Mucosa of descending colon (tissue), 3 donors: ENCODE measurements at places on chromosomes 12 and 14. TPM values are rescaled to one million over a fixed set of nuclear protein-coding genes. Genes with fewer than 3 reads are reported as not detected.
A peak's percentile ranks its signal among the peaks of the same experiment; 100 is the strongest.

SAMD15 gene
- total RNA-seq = 0.66 TPM

NELL2 gene
- 2.4 TPM for total RNA-seq

DNA sequence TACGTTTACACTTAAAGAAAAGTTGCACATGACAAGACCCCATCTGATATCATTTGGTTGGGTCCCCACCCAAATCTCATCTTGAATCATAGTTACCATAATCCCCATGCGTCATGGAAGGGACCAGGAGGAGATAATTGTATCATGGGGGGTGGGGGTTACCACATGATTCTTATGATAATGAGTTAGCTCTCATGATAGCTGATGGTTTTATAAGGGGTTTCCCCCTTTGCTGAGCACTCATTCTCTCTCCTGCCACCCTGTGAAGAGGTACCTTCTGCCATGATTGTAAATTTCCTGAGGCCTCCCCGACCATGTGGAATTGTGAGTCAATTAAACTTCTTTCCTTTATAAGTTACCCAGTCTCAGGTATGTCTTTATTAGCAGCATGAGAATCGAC lies 60.3 kb downstream of the PHLDA1 start:
- no peak for DNase-seq

DNA sequence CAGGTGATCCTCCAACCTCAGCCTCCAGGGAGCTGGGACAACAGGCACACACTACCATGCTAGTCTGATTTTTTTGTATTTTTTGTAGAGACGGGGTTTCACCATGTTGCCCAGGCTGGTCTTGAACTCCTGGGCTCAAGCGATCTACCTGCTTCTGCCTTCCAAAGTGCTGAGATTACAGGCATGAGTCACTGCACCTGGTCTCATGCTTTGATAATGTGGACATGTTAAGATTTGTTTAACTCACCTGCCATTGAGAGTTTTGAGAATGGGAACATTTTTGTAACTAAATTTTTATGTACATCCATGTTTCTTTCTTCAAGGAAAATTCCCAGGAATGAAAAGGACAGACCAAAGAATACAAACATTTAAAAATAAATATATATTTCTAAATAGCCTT lies 121.2 kb downstream of the MIPOL1 start:
- no peak for DNase-seq

- no peak for DNase-seq
Observed at GRCh38 chr14:38948171-38948570, 154.9 kb downstream of the SEC23A start.

DNA sequence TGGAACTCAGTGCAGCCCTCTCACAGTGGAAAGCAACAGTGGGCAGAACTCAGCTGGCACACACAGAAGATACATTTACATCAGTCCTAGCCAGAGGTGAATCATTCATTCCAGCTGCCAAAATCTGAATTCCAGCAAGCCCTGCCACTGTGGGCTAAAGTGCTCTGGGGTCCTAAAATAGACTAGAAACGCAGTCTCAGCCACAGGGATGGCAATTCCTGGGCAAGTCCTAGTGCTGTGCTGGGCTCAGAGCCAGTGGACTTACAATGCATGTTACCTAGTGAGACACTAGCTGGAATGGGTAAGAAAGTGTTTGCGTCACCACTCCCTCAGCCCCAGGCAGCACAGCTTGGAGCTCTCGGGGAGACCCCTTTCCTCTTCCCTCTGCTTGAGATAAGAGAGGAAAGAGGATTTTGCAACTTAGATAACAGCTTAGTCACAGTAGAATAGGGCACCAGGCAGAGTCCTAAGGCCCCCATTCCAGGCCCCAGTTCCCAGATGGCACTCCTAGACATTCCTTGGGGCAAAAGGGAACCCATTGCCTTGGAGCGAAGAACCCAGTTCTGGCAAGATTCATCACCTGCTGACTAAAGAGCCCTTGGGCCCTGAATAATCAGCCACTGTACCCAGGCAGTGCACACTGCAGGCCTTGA lies 592.9 kb downstream of the FSCB start:
- no peak for DNase-seq

GLIPR1L1 gene
- total RNA-seq = not detected

DNA sequence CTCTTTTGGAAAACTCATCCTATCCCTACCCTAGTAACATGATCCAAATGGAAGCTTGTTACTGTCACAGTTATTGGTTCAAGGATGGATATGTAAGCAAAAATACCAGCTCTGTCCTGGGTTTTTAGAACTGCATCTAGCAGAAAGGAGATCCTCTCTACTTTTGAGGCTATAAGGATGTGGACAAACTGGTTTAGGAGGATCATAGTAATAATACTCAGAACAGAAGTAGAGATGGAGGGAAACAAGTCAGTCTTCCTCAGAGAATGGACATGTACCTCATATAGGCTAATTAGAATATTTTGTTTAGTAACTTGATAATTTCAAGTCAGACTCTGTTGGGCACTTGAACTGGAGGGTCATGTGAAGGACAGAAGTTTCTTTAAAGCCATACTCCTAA lies 26.6 kb downstream of the FUT8 start:
- no peak for DNase-seq

SIX4 gene
- 0.14 TPM for total RNA-seq

OR4K5 gene
- not detected for total RNA-seq

DNA sequence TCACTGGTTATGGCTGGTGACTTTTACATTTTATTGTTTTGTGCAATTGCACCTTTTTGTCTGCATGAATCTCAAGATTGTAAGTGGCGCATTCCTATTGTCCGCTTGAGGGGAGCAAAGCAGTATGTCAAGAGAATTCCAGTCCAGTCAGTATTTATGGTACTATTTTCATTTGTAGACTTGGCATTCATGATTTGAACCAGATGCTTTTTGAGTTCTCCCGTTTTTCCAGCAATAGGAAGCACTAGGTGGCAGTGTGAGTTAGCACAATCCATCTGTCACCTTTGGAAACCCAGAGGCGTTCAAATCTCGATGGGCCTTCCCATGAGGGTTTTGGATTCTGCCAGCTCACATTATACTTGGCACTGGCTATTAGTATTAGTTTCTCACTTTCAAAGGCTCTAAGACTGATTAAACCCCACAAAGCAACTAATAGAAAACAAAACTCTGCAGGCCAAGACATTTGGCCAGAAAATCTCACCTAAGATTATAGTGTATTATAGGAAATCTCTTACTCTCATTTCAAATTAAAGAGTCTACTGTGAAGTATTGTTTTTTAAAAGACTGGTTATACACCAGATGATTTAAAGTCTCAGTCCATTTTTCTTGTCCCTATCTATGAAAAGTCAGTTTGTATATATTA lies 2.2 kb downstream of the DACT1 start:
- no peak for DNase-seq

DNA sequence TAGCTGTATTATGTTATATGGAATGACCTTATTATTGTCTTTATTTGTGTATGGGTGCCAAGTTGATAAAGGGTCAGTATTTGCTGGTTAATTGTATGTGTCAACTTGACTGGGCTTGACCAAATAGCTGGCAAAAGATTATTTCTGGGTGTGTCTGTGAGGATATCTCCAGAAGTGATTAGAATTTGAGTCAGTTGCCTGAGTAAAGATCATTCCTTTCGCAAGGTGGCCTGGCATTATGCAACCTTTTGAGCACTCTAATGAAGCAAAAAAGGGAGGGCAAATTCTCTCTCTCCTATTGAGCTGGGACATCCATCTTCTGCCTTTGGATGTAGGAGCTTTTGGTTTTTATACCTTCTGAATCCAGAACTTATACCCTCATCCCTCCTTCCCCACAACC lies 82.2 kb downstream of the ATXN7L3B start:
- DNase-seq = no peak

JAG2 gene
- 5.6 TPM for total RNA-seq

GRCh38 chr12:57821474-57822214 lies 3.1 kb upstream of the AVIL start:
- no peak for DNase-seq

PLEK2 gene
- 15.0 TPM for total RNA-seq

GRCh38 chr12:109009766-109010165 lies 11.1 kb downstream of the SVOP start:
- DNase-seq = no peak

CLEC7A gene
- total RNA-seq = 6.3 TPM

DNA sequence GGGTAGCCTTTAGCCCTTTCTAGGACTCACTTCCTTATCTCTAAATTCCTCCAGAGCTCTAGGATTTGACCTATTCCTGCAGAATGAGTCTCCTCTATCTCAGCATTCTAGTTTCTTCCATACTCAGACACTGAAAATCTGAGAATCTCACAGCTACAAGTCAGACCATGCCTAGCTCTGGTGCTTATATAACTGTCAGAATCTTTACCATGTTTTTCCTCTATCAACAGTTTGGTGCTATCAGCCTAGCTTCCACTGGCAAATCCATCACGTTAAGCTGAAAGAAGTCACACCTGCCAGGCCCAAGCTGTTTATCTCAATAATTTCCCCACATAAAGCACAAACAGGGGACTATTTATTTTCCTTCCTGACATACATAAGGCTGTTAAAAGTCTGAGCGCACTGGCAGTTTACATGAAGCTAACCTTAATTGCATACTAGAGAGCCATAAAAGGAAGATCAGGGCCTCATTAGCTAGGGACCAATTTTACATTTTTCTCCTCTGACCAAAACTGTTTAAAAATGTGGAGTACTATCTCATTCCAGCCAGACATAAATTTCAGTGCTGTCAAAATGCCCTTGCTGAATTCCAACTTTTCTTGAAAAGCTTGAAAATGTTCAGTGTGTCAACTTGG lies 270.5 kb downstream of the C12orf75 start:
- no peak for DNase-seq

GRCh38 chr12:19048943-19049342 lies 80.6 kb upstream of the PLEKHA5 start:
- no peak for DNase-seq

GRCh38 chr12:57864442-57865083 lies 18.0 kb upstream of the CTDSP2 start:
- peak; percentile 48 for DNase-seq

DNA sequence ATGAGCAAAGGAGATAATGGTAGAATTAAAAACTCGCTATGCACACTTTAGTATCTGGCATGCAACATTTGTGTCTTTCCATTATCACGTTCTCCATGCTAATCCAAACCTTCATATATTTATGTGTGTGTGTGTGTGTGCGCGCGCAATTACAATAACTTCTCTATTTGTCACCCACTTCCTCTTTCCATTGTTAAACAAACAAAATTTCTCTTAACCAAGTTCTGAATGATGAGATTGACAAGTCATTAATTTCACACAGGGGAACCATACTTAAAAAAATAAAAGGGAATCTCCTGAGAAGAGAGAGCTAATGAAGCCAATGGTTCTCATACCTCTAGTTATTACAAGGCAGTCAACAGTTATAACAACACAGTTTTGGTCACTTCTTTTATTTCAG lies 575.9 kb upstream of the MDGA2 start:
- DNase-seq = no peak

SLC22A17 gene
- 35.5 TPM for total RNA-seq

DNA sequence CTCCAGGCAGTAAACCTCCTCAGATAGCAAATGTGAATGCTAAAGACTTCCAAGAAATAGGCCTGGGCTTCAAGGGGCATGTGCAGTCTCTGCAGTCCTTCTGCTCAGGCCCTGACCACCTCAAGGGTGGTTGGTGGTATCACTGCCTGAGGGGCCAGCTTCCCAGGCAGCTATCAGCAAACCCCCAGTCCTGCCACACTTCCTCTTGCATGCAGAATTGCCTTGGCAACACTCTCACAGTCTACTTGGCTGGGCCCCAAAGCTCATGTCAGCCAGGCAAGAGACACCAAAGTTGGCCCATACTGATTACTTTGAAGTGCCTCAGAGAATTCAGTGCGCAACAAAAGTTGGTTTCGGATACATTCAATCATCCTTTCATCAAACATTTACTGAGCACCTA lies 3.5 kb upstream of the ASB8 start:
- DNase-seq = no peak

KIF26A gene
- 3.8 TPM for total RNA-seq

GRCh38 chr12:107378609-107379008 lies 285.3 kb upstream of the CRY1 start:
- no peak for DNase-seq
